ENCODE measurements at places on chromosomes 7 and 10.

DNA sequence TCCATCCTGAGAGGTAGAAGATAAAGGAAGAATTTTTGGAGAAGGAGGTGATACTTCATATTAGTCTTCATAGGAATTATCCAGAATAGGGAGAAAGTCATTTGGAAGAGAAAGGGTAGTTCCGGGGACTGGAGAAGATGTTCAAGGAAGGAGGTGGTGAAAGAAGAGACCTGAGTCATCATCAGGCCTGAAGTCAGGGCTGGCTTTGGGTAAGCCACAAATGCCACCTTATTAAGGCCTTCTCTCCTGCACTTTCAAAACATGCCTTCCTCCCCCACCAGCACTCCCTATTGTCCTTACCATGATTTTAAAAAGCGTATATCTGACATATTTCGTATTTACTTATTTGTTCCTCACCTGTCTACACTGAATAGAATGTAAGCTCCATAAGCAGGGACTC is 112.2 kb upstream of the LRGUK start:
- DNase-seq = no peak

DNA sequence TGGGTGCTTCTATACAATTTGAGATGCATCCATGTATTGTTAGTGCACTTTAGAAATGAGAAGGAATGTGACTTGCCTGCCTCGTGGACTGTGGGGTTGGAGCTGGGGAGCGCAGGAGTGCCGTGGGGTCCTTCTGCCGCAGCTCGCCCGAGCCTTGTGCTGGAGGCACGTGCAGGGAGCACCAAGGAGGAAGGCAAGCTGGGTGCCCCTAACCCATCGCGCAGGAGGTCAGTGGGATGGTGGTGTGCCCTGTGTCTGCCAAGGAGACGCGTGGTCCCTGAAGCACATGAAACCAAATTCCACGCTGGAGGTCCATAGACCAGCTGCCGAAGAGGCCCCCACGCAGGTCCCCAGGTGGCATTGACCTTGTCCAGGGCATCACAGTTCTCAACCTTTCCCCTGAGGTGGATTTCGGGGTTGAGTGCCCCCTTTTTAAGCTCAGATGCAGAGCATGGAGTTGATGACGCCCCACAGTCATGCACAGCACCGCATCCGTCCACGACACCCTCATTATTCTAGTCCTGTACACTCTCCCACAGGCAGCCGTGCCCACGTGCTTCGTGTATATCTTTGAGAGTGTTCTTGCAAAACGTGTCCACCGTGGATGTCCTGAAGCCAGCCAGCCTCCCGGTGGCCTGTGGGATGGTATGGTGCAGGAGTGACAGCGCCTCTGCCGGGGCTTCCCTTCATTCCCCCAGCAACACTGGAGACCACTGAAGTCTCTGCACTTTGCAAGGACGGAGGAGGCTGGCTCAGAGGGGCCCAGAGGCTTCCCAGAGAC is 35.5 kb downstream of the FKBP6 start:
- no peak for DNase-seq

DNA sequence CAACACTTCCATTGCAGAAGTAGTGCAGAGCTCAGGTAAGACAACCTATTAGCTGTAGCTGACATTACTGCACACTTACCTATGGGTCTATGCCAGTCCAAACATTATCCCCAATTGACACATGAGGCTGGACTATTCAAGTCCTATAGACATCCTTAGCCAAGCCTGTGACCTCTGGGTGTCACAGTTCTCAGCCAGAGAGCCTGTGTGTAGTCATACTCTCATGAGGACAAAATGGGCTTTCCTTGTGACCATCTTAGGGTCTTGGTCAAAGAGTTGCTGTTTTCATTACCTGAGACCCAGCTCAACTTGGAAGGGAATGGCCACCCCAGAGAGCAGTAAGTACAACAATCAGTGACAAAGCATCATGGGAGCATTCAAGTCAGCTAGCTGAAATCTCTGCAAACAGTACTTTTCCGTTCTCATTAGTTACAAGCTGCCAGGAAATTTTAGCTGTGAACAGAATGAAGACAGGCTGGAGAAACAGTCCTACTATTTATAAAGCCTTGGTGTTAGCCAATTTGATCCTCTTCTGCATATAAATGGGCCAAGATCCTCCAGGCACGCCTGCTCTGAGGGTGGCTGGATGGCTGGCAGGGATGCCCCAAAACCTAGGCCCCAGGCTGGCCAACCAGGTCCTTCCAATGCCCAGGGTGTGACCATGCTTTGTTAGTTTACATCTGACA is 44.3 kb downstream of the NUDCD3 start:
- DNase-seq = no peak

DNA sequence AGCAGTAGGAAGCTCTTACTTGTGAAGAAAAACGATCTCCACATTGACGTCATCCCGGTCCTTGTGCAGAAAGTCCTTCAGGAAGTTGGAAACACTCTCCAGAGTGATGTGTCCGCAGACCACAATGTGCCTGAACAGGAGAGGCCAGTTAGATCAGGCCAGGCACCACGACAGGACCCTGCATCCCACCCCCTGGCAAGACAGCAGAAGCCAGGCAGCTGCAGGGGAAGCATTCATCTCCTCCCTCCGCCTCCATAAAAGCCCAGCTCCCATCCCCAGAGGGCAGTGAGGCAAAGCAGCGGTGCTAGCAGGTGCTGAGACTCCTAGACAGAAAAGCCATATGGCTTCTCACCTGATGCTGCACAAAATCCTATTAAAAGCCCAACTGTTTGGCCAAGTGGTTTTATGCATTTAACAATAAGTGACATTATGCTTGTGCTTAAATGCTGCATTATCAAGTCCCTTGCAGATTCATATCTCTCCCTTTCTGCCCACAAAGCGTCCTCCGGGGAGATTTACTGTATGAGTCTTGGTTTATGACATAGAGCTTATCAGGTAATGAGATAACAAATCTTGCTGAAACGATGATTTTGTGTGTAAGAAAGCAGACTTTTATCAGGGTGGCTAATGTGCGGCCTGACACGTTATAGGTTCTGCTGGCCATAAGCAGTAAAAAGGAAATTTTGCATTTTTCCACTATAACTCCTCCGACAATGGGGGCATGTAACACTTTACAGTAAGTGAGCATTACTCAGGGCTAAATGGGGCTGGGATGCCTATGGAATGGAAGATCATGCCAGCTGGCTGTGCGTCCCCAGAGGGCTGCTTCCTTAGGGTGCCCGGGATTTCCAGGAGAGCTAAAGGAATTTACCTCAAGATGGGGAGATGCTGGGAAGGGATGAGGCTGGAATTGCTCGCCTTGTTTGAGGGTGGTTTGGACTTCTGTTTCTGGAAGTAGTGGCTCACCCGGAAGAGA is 546.9 kb downstream of the KCNMA1 start:
- DNase-seq = no peak

GRCh38 chr10:33621101-33621500 is 286.6 kb upstream of the NRP1 start:
- DNase-seq = no peak

GRCh38 chr7:47950714-47951113 is 2.4 kb upstream of the PKD1L1 start:
- DNase-seq = no peak

DNA sequence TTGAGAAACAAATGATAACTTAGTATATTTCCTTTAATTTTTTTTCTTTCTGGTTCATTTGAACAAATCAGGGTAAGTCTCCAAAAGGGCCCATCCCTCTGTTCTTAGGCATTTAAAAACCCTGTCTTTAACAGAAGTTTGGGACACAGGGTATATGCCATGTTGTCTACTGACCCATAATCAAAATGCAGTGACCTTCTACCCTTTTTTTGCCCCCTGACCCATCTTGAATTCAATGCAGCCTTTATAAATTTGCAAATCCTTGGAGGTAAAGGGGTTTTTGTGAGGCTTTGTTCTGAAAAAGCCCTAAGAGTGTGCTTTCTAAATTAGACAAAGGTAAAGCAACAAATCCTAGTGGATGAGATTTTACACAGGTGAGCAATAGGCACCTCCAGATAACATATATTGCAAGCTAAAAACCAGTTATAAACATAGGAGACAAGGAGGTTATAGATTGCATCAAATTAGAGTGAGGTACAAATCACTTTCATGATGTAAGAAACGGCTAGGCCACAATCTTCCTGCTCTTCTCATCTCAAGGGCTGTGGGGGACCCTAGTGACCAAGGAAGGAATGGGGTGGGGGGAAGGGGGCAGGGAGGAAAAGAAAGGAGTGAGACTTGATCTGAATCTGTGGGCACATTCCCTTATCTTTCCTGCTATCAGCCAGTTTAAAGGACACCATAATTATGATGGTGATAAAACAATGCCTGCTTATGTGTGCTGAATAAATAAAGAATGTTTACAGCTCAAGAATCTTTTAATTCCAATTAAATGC is 2.7 kb downstream of the SKIDA1 start:
- no peak for DNase-seq

DNA sequence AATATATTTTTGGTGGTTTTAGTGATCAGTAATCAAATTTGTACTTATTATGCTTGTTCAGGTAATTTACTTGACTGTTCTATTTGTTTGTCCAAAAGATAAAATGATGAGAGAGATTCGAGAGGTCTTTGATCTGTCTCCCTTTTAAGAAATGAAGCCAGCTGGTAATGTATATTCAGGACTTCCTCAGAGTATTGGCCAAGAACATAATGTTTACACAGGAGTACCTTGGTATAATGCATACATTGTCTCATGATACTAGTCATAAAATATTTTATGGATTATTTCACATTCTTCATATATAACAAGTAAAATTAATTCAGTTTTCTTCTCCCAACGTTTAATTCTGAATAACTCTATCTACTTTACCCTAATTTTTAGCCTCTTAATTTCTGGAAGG is 100.9 kb downstream of the REEP3 start:
- DNase-seq = no peak

- no peak for DNase-seq
Measured at GRCh38 chr7:28037220-28038010, 143.2 kb downstream of the JAZF1 start.

DNA sequence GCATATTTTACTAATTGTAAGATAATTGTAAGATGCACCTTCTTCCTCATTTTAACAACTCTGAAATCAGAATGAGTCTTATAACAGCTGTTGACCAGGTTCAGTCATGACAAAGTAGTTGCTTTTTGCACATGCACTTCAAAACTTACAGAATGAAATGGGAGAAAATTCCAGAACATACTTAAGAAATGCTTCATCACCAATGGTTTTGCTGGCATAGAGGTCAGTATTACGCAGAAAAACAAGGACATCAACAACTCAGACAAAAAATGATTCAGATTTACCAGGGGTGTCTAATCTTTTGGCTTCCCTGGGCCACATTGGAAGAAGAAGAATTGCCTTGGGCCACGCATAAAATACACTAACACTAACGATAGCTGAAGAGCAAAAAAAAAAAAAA is 13.3 kb downstream of the COL28A1 start:
- DNase-seq = no peak

DNA sequence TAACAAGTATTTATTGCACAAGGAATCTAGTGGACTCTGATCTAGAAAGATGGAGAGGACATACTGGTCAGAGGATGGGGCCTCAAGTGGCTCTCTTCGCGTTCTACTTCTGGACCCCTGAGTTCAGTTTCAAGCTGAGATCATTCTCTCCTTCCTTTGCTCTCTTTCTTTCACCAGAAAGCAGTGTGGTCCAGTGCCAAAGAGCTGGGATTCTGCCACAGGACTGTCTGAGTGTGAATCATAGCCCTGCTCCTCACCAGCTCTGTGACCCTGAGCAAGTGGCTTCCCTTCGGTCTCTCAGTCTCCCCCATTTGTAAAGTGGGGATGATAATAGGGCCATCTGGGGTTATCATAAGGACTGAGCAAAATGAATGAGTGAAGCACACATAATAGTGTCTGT is 715.2 kb downstream of the SUGCT start:
- DNase-seq = no peak

DNA sequence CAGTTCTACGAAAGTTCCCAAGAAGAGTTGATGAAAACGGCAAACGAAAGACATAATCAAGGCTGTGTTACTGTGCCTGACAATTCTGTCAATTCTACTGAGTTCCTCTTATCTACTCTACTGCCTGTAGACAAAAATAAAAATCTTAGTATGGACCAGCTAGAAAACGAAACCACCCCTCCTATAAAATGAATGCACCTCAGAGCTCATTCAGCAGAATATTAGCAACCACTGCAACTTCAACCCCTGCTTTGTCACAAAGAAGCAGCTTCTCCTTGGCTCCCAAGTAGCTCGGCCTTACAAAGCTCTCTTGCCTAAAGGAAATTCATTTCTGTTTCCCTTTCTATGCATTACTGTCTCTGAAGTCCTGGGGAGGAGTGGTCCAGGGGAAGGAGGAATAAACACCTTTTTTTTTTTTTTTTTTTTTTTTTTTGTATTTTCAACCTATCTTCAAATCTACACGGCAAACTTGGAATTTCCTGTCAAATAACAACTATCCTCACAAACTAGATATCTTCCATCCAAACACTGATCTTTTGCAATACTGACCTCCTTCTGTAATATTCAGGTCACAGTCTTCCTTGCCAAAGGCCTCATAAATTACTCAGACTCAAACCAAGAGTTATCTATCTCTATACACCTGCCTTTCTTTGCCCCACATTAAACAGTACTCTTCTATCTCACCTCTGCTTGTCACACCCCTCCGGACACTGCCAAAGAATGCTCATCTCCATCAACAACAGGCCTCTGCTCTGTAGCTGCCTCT is 74.3 kb downstream of the GLI3 start:
- no peak for DNase-seq

- DNase-seq = no peak
Measured at GRCh38 chr7:37092548-37092947, 356.1 kb downstream of the ELMO1 start.

DNA sequence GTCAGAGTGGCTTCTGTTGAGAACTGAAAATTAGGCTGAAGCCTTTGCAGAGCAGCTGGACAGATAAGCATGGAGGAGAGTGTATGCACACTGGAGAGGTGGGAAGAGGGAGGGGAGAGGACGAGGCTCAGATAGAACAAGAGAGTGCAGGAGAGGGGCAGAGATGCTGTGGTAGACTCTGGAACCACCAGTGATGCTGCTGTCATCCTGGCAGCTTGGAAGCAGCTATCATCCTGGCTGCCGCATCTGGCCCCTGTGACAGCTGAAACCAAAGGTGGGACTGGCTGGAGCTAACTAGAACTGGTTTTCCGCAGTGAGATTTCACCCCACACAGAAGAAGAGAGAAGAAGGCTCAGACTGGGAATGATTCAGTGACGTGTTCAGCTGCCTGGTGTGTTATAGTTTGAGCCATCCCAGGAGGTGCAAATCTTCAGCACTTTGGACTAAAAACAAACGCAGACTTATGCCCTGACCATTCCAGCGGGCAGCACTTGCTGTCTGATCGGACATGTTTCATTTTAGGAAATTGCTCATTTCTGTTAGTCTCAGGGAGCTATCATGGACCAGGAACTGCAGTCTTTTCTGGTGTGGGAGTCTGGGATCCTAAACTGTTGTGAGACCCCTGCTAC is 38.4 kb downstream of the EEPD1 start:
- no peak for DNase-seq

DNA sequence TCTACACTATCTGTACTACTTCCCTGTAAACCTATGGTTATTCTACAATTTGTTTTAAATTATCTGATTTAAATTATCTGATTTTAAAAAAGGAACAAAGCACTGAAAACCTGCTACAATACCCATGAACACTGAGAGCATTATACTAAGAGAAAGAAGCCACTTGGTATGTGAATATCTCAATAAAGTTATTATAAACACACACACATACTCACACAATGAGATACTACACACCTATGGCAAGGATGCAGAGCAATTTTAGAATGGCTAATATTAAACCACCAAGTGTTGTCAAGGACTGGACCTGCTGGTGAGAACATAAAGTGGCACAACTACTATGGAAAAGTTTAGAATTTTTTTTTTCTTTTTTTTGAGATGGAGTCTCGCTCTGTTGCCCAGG is 82.7 kb downstream of the IGF2BP3 start:
- DNase-seq = no peak

- no peak for DNase-seq
Measured at GRCh38 chr7:136958016-136958415, 89.6 kb downstream of the CHRM2 start.
